Substantia nigra (tissue), 51 donors: ENCODE measurements at places on chromosomes 6 and 20.

DNA sequence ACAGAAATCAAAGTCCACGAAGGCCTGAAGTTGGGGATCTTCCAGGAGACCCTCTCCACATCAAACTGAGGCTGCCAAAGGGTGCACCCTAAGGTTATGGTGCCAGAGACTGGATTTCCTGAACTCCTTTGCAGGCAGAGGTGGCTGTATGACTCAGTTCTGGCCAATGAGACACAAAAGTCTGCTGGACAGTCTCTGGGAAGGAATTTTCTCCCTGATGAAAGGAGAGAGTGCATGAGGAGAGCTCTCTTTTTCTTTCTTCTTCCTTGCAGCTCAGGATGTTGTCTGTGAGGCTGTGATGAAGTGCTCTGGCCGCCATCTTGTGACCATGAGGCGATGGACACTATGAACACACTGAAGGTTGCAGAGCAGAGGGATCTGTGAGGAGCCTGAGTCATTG lies 85.2 kb downstream of the MDGA1 start:
- DNase-seq = no peak

DNA sequence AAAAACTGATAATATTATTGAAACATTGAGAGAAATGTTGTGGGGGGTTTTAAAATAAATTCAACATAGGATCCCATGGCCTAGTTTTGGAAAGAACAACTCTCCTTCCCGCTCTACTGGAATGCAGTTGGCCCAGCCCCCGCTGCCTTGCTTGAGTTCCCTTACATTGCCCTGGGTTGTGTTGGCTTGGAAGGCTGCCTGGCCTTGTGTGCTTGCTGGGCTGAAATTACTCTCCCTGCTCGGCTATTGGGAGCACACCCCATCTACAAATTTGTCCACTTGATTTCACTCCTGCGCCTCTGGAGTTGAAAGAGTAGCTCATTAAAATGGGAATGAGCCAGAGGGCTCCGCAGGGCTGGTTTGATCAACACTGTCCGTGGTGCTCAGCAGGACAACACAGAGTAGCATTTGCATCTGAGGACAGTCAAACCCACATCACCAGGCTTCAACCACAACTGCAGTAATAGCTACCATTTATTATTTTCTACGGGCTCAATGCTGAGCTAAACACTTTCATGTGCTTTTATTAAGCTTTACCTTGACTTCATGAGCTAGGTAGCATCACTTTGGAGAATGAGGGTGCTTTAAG lies 35.2 kb downstream of the DOK5 start:
- DNase-seq = no peak

- no peak for DNase-seq
These were observed 18.8 kb upstream of the CLPSL2 start for GRCh38 chr6:35757456-35758123.

GRCh38 chr20:16158090-16158975 lies 414.9 kb downstream of the KIF16B start:
- no peak for DNase-seq

- DNase-seq = no peak
These were observed 269.0 kb upstream of the ECI2 start for GRCh38 chr6:4404415-4404814.

GRCh38 chr6:136290410-136291010 lies 864 bp upstream of the BCLAF1 start:
- DNase-seq = no peak

DNA sequence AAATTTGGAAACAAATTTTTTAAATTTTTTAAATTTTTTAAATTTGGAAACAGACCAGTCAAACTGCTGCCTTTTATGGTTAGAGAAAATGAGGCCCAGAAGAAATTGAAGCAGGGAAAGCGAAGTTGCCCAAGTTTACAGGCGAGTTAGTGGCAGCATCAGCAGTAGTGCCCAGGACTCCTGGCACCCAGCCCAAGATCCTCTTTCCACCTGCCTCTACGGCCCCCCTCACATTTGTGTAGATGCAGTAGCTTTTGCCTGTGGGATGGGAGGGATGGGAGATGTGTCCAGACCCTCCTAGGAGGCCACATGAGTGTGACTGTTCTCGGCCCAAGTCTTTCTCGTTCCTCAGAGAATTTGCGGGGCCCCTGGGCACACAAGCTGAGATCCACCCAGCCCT lies 49.8 kb downstream of the HNF4A start:
- DNase-seq = no peak

DNA sequence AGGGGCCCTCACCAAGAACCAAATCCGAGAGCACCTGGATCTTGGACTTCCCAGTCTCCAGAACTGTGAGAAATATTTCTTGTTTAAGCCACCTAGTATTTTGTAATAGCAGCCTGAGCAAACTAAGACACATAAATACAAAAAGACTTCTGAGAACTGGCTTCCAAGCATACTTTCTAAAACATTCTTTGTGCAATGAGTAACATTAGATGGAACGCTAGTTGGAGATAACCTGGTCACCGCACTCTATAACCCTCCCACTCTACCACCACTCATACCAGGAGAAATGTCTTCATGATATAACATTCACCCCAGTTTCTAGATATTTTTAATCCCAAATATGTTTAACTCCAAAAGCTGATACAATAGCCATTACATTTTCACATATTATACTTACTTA lies 169.5 kb upstream of the THEMIS start:
- DNase-seq = no peak

DNA sequence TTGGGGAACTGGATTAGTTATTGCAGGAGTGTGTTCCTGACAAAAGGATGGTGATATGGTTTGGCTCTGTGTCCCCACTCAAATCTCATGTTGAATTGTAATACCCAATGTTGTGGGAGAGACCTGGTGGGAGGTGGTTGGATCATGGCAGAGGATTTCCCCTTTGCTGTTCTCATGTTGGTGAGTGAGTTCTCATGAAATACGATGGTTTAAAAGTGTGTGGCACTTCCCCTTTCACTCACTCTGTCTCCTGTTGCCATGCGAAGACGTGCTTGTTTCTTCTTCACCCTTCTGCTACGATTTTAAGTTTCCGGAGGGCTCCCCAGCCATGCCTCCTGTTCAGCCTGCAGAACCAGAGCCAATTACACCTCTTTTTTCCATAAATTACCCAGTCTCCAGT lies 16.2 kb upstream of the TREM1 start:
- no peak for DNase-seq

DNA sequence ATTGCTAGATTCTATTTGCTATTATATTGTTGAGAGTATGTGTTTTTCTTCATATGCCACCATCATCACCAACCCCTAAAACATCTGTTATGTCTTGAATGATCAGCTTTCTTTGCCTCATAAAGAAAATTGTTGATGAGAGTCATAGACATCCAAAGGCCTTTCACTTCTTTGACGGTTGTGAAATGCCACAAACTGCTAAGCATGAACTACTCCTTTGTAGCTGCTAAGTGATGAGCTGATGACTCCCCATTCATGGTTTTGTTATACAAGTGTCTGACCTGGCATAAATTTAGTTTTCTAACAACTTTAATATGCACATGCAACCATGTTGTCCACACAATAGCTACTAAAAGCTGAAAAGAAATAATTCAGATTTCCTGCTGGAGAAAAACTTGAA lies 684 bp upstream of the MED23 start:
- DNase-seq = no peak

DNA sequence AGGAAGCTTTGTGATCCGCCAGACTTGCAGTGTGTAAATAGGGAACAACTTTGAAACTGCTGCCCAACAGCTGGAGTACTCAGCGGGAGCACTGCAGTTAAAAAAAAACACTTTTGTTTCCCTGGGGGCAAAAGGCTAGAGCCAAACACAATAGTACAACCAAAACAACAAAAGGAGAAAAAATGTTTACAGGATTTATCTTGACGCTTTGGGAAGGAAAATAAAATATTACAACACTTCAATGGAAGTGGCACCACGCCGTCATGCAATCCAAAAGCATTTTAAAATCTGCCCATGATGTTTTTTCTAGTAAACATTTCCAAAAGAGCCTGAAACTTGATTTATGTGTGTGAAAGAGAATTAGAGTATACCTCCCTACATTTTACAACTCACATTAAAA lies 26.0 kb downstream of the PTPRK start:
- DNase-seq = no peak
